ENCODE measurements at places on chromosomes 6 and 20. TPM values are rescaled to one million over a fixed set of nuclear protein-coding genes. Genes with fewer than 3 reads are reported as not detected.

DNA sequence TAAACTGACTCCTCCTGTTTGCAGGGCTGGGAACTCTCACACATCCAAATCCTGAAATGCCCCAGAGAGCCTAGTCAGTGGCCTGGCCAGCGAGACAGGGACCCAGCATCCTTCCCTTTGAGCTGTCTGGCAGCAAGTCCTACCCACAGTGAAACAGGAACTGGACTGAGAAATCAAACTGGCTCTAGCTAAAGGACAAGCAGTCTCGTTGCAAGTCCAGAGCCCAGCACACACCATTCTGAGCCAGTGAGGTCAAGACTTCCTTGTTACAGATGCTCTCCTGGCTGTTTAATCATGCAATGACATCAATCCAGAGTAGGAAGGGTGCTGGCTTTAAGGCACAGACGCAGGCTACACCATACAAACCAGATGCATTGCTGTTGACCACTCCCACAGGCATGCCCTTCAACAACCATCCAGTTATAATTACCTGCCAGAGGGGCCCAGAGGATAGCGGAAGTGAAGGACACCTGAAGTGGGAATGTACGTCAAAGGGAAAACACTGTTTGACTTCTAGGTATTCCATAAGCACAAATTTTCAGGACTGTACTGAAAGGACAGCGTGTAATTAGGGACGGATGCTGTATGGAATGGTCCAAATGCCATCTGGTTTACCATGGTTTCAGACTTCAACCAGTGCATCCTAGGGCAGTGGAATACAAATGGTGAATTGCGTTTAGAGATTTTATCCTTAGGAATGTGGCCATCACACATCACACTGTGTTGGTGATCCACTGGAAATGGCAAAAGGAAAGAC is 114.4 kb downstream of the SLC23A2 start:
- no peak overlapping the region for H3K27ac ChIP-seq
- no peaks in the 10 kb centered on the region for H3K4me1 ChIP-seq
- DNase-seq: no peak
- H3K27me3 ChIP-seq: no peaks in the 10 kb centered on the region

DNA sequence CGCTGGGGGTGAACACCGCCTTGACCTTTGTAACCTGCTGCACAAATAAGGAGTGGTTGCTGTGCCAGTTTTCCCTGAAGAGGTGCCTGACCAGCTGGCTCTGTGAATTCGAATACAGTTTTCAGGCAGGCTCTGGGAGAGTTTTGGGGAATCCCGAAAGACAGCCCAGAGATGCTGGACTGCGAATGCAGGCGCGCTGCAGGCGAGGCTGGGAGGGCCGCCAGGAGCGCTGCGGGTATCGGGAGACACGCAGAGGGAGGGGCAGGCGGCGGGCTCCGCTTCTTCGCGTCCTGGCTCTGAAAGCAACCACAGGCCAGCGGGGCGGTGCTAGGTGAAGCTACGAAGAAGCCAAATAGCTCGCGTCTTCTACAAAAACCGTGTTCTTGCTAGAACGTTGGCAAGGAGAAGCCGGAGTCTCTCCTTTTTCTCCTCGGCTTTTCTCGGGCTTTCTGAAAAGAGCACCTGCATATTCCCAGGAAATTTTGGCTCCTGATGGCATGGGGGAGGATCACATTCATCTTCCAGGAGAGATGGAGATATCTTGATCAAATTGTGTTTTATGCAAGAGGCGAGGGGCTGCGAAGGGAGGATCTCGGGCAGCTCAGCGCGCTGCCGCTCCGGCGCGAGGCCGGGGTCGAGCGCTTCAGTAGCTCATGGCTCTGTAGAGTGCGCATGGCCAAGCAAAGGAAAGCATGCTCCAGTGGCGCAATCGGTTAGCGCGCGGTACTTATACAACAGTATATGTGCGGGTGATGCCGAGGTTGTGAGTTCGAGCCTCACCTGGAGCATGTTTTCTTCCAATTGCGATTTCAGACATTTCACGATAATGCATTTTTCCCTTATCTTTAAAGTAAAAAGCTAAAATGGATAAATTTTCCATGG is 158.1 kb upstream of the ZNF184 start:
- no peak overlapping the region for H3K27ac ChIP-seq
- H3K4me1 ChIP-seq: no peaks in the 10 kb centered on the region
- no peaks in the 10 kb centered on the region for H3K36me3 ChIP-seq
- H3K27me3 ChIP-seq: no peaks in the 10 kb centered on the region
- DNase-seq: peak; percentile 47

- H3K4me3 ChIP-seq: no peak overlapping the region
- H3K36me3 ChIP-seq: peaks cover 11% of the 10 kb centered on the region
- peak; percentile 62 for DNase-seq
- H3K27me3 ChIP-seq: no peaks in the 10 kb centered on the region
These were observed 47.9 kb downstream of the STK35 start for GRCh38 chr20:2149507-2149906.

DNA sequence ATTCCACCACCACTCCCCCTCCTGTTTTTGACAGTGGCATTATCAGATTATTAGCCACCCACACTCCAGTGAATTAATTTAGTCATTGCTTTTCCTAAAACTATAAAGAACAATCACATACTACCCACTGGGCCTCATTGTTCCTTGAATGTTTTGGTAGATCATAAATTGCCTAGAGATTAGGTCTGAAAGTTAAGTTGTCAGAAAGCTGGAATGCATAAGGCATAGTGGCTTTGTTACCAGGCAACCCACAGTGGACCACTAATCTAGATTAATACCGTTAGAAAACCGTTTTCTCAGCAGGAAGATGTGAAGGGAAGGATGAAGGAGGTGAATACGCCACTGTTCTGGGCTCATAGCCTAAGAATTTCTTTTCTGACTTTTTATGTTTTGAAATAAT is 75.6 kb downstream of the SAMD3 start:
- H3K4me3 ChIP-seq: no peak overlapping the region
- no peaks in the 10 kb centered on the region for H3K4me1 ChIP-seq
- 0 out of 2 replicates have a peak, but pooled peaks cover 1% of the 10 kb centered on the region for H3K36me3 ChIP-seq

DNA sequence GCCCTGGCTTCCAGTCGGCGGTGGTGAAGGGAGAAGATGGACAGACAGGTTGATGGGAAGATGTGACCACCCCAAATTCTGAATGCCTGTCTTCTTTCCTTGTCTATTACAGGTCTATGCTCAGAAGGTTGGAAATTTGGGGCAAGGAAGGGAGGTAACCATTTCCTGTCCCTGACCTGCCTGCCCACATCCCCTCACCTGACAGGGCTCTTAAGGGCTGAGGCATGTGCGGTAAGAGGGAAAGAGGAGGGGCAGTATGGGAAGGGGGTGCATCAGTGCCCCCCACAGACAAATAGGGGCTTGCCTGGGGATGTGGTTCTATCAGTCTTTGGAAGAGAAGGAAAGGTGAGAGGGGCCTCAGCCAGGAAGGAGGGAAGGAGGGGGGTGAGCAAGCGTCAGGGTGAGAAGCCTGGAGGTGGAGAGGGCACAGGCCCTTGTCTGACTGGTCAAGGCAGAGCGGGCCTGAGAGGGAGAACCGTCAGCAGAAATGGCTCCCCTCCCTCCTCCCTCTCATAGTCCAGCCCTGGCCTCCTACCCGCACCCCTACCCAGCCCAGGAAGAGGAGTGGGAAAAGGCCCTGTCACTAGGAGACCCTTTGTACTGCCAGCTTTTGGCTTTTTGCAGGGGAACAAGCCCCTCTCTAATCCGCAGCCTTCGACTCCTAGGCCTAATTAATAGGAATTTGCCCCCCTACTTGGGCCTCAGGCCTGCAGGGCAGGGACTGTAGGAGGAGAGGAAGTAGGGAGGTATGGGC is 104.4 kb upstream of the FOXP4 start:
- no peak overlapping the region for H3K4me3 ChIP-seq
- H3K27me3 ChIP-seq: peaks cover 83% of the 10 kb centered on the region
- H3K27ac ChIP-seq: no peak overlapping the region
- no peaks in the 10 kb centered on the region for H3K36me3 ChIP-seq

DNA sequence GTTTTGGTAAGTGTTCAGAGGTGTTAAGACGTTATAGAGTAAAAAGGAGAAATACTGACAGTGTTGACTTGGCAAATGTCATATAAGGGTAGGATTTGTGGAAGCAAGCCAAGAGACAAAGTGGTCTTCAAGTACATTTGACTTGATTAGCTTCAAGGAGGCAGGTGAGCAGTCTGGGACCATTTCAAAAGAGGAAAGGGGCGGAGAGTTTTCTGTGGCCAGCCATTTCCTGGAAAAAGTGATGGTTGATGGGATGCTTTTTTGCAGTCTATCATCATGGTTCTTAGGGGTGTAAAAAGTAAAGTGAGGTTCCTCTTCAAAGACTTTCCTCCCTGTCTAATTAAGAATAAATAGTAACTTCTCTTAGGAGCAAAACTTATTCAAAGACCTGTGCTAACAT is 28.7 kb downstream of the FKBP1A start:
- H3K4me1 ChIP-seq: peaks cover 7% of the 10 kb centered on the region
- H3K36me3 ChIP-seq: peaks cover 23% of the 10 kb centered on the region
- no peak overlapping the region for H3K27ac ChIP-seq
- H3K27me3 ChIP-seq: no peaks in the 10 kb centered on the region
- DNase-seq: no peak

DNA sequence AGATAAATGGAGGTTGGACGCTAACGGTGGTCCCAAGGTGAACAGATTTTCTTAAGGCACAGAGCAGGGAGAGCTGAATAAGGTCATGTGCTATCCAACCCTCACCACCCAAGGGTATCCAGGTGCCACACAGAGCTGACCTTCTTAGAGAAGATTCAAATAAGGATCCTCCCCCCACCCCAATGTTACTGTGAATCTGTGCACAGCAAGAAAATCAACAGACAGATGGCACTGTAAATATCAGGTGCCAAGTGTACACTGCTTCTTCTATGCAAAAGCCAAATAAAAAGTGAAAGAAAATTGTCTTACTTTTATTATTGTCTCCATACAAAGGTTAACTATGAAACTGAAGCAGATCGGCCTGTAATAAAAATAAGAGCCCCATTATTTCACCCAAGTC is 96.9 kb downstream of the PAK5 start:
- H3K27me3 ChIP-seq: no peaks in the 10 kb centered on the region
- H3K27ac ChIP-seq: no peak overlapping the region
- H3K4me1 ChIP-seq: no peaks in the 10 kb centered on the region
- DNase-seq: no peak
- no peak overlapping the region for H3K4me3 ChIP-seq

DNA sequence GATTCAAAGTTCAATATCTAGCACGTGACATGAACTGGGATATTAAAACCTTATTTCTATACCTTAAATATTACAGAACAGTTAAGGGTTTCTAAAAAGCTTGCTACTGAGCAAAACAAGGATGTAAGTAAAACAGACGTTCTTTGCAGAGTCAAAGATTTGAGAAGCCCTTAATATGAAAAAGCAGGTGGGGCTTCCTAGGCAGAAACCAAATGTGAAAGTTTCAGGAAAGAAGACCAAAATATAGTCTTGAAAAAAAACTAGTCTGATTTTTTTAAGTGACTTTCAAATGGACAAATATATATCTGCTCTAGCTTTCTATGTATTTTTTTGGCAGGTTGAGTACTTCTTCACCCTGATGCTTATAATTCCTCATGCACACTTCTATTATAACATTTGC is 63.2 kb downstream of the TNFRSF21 start:
- peaks cover 3% of the 10 kb centered on the region for H3K4me1 ChIP-seq
- no peaks in the 10 kb centered on the region for H3K36me3 ChIP-seq
- H3K27ac ChIP-seq: no peak overlapping the region
- no peak overlapping the region for H3K4me3 ChIP-seq
- H3K27me3 ChIP-seq: no peaks in the 10 kb centered on the region
- DNase-seq: no peak

DNA sequence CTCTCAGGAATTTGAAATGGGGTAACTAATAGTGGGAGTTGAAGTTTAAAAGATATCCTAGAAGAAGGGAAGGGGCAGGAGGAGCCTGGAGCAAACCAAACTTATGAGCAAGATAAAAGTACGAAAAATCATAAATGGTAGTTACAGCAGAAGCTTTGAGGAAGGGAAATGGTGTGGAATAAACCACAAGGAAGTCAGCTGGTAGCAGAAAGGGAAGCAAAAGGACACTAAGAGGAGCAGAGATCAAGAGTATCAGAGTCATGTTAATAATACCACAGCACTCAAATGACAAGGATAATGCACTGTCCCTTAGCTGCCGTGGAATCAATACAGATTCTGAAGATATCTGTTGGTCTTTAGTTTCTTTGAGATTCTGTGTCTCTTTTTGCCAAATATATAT is 44.9 kb upstream of the CCDC28A start:
- H3K4me3 ChIP-seq: no peak overlapping the region
- H3K27ac ChIP-seq: no peak overlapping the region
- H3K27me3 ChIP-seq: no peaks in the 10 kb centered on the region
- H3K4me1 ChIP-seq: peaks cover 2% of the 10 kb centered on the region
- no peaks in the 10 kb centered on the region for H3K36me3 ChIP-seq
- no peak for DNase-seq

DNA sequence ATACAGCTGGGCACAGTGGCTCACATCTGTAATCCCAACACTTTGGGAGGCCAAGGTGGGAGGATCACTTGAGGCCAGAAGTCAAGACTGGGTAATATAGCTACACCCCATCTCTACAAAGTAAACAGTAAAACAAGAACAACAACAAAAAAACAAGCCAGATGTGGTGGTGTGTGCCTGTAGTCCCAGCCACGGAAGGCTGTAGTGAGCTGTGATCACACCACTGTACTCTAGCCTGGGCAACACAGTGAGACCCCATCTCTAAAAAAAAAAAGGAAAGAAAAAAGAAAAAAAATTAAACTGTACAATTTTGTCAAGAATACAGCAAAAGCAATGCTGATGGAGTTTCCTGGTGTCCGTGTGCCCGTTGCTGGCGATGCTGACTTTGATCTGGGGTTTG is 47.2 kb upstream of the SLCO4A1 start:
- no peaks in the 10 kb centered on the region for H3K4me1 ChIP-seq
- DNase-seq: no peak
- H3K4me3 ChIP-seq: no peak overlapping the region
- no peak overlapping the region for H3K27ac ChIP-seq
- H3K36me3 ChIP-seq: no peaks in the 10 kb centered on the region
- peaks cover 20% of the 10 kb centered on the region for H3K27me3 ChIP-seq

GRCh38 chr20:2816583-2817340 is 598 bp downstream of the TMEM239 start:
- H3K27ac ChIP-seq: no peak overlapping the region
- peak; percentile 9 for DNase-seq
- H3K36me3 ChIP-seq: no peaks in the 10 kb centered on the region
- peaks cover 35% of the 10 kb centered on the region for H3K4me1 ChIP-seq
- no peaks in the 10 kb centered on the region for H3K27me3 ChIP-seq

GRCh38 chr6:84916704-84917103 is 152.3 kb upstream of the TBX18 start:
- H3K4me1 ChIP-seq: no peaks in the 10 kb centered on the region
- H3K4me3 ChIP-seq: no peak overlapping the region
- no peak overlapping the region for H3K27ac ChIP-seq

GRCh38 chr20:36676701-36677421 is 30.9 kb upstream of the SLA2 start:
- H3K36me3 ChIP-seq: peaks cover 10% of the 10 kb centered on the region
- no peak overlapping the region for H3K4me3 ChIP-seq
- H3K27ac ChIP-seq: no peak overlapping the region
- peaks cover 4% of the 10 kb centered on the region for H3K4me1 ChIP-seq
- no peaks in the 10 kb centered on the region for H3K27me3 ChIP-seq

- no peak overlapping the region for H3K27ac ChIP-seq
- H3K4me3 ChIP-seq: no peak overlapping the region
- H3K27me3 ChIP-seq: peaks cover 13% of the 10 kb centered on the region
- H3K36me3 ChIP-seq: no peaks in the 10 kb centered on the region
- H3K4me1 ChIP-seq: no peaks in the 10 kb centered on the region
These were observed 9.5 kb upstream of the NXT1 start for GRCh38 chr20:23341073-23341472.

The SLC24A3 gene
- not detected for total RNA-seq

The SLC22A2 gene
- not detected for total RNA-seq

The RANBP9 gene
- total RNA-seq: 17.7 TPM

The RBPJL gene
- not detected for total RNA-seq
